Keratinocyte (primary cell): ENCODE measurements at places on chromosomes 1 and 21.

GRCh38 chr1:77768006-77768405 lies 8.4 kb upstream of the USP33 start:
- DNase-seq = no peak

- DNase-seq = no peak
These were observed 486.3 kb downstream of the TTLL7 start for GRCh38 chr1:83512373-83513193.

GRCh38 chr21:33685613-33686197 lies 43.4 kb downstream of the ITSN1 start:
- DNase-seq = no peak

DNA sequence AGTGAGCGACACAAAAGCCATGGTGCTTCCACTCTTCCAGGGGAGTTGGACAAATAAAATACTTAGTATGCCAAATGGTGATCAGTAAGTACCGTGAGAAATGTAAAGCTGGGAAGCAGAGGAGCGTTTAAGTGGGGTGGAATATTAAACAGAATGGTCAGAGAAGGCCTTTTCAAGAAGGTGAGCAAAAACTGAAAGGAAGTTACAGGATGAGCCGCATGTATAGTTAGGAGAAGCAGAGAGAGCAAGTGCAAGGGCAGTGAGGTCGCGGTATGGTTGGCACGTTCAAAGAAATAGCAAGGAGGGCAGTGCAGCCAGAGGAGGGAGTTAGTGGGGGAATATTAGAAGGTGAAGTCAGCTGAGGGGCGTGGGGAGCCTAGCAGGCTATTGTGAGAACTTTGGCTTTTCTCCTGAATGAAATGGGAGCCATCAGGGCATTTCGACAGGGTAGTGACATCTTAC lies 748 bp upstream of the ATP6V0B start:
- DNase-seq = no peak

GRCh38 chr21:38817371-38818324 lies 11.9 kb downstream of the ETS2 start:
- no peak for DNase-seq

DNA sequence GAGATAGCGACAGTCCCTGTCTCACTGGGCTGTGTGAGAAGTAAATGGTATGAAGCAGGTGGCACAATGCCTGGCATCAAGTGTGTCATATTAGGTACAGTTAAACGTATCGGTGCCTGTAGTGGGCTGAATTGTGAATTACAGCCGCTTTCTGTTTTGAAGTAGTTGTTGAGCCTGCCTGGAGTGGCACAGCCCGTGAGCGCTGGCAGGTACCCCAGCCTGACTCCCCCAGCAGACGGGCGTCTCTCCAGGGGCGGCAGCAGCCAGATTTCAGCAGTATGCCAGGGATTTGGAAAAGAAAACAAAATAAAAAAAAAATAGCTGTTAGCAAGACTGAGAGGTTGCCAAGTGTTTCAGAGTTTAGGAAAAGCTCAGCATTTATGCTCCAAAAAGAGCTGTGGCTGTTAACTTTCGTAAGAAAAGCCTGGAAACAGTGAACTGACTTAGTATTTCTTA lies 26.6 kb upstream of the GPR153 start:
- no peak for DNase-seq

DNA sequence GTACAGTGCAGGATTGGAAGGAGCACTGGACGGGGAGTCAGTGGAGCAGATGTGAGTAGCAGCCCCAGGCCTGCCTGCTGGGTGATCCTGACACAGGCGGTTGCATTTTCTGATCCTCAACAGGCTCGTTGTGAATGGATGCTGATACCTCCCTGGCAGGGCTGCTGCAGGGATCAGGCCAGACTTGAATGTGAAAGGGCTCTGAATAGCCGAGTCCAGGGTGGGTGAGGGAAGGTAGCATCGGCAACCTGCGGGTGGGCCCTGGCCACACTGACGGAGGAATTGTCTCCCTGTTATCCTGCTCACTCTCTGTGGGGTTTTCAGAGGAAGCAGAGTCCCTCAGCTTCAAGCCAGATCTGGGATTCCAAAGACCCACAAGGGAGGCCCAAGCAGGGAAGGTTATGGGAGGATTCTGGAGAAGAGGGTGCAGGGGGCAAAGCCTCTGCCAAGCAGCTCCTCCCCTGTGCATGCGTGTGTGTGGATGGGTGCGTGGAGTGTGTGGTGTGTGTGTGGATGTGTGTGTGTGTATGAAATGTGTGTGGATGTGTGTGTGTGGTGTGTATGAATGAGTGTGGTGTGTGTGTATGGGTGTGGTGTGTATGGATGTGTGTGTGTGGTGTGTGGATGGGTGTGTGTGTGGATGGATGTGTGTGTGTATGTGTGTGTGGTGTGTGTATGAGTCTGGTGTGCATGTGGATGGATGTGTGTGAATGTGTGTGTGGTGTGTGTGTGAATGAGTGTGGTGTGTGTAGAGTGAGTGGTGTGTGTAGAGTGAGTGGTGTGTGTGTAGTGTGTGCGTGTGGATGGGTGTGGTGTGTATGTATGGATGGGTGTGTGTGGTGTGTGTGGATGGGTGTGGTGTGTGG lies 100.3 kb downstream of the UBIAD1 start:
- DNase-seq = no peak

DNA sequence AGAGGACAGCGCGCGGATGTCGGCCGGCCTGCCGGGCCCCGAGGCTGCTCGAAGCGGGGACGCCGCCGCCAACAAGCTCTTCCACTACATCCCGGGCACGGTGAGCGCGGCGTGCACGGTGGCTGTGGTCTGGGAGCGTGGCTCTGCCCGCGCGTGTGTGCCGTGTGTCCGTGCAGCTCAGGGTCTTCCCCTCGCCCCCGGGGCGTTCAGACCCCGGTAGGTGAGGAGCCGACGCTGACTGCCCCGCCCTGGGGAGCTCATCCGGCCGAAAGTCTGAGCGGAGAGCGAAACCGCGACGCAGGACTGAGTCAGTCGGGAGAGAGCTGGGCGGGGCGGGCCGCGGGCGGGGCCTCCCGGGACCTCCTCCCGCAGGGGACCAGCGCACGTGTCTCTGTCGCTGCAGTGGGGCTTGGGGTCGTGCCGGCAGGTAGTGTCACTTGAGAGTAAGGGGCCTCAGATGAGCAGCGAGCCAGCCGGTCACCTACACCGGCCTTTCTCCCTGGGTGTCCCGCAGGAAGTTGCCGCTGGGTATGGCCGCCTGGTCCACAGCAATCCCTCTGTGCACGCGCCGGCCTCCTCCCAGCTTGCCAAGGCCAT lies 520 bp downstream of the PLEKHN1 start:
- DNase-seq = no peak

DNA sequence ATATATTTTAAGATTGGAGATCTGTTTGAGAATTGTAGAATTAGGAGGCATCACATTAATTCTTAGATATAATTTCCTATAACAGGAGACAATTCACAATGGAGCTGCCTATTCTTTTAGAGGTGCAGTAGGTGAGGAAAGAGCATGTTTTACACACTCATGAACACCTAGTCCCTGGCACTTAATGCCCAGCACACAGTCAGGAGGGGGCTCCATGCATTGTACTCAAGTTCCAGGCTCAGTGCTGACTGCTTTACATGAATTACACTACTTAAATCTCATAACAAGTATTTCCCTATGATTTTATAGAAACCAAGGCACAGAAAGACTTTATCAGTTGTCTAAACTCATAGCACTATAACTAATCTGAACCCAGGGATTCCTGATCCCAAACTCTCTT lies 360 bp upstream of the GBP3 start:
- DNase-seq = no peak

GRCh38 chr1:93967306-93967705 lies 58.1 kb upstream of the GCLM start:
- DNase-seq = no peak

DNA sequence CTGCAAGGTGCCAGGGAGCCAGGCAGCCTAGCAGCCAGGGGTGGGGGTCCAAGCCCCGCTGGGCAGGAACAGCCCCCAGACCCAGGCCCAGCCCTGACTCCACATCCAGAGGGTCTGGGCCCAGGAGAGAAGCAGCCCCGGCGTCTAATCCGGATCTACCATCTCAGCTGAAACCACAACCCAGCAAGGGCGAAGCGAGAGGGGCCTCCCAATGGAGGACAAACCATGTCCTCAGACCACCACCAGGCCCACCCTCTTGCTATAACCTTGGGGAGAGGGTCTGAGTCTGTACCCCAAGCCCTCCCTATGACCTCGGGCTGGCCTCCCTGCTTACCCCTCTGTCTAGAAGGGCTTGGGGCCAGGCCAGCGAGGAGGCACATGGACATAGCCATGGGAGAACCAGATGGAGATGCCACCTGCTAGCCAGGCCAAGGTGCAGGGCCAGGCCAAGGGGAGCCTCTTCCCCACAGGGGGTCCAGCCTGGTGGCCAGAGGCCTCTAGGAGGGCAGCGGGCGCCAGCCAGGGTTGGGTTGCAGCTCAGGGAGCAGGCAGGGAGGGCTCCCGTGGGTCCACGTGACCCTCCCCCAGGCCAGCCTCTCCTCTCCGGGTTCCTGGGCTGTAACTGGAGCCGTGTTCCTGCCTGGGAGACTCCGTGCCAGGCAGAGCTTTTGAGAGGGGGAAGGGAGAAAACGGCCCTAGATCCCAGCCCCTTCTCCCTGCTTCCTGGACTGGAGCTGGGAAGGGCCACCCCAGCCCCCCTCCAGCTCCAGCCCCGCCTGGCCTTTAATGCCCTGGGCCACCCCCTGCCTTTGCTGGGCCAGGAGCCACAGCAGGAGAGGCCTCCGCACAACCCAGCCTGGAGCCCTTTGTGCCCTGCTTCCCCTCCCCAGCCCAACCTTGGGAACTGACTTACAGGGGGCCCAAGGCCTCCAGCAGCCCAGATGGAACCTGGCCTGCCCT lies 2.5 kb downstream of the WNT9A start:
- DNase-seq = no peak

- DNase-seq = no peak
These were observed 130.4 kb downstream of the HS2ST1 start for GRCh38 chr1:87044840-87045239.

- no peak for DNase-seq
These were observed 51.7 kb upstream of the AJAP1 start for GRCh38 chr1:4602462-4603294.

GRCh38 chr1:171611306-171611705 lies 10.7 kb upstream of the MYOCOS start:
- DNase-seq = no peak

GRCh38 chr1:37035796-37036666 lies 1.7 kb upstream of the GRIK3 start:
- DNase-seq = no peak

DNA sequence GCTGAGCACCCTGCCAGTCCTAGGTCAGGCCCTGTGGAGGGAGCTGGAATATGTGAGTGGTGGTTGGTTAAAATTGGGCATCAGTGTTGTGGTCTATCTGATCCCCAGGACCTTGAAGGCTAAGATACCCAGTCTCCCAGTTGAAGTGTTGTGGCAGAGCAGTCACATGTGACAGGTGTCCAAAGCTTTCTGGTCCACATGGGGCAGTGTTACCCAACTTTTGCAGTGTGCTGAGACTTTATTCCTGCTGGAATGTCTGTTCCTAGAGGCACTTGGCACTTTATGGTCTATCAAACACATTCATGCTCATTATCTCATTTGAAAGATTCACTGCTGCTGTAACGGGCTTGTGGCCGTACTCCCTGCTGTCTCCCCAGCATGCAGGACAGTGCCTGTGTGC lies 21.0 kb upstream of the LORICRIN start:
- DNase-seq = no peak

DNA sequence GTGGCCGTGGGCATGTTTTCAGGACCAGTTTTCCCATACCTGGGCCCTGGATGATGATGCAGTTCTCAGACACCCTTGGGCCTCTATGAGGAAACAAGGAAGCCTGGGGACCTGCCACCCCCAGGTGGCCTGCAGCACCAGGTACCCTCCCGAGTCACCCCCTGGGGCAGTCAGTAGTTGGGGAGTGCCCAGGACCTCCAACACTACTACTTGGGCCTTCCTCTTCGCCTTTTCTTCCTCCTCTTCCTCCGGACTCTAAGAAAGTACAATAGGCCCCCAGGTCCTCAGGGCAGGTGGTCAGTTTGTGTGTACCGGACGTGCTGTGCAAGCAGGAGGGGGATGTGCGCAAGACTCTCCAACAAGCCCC lies 11.9 kb upstream of the SRARP start:
- DNase-seq = no peak

DNA sequence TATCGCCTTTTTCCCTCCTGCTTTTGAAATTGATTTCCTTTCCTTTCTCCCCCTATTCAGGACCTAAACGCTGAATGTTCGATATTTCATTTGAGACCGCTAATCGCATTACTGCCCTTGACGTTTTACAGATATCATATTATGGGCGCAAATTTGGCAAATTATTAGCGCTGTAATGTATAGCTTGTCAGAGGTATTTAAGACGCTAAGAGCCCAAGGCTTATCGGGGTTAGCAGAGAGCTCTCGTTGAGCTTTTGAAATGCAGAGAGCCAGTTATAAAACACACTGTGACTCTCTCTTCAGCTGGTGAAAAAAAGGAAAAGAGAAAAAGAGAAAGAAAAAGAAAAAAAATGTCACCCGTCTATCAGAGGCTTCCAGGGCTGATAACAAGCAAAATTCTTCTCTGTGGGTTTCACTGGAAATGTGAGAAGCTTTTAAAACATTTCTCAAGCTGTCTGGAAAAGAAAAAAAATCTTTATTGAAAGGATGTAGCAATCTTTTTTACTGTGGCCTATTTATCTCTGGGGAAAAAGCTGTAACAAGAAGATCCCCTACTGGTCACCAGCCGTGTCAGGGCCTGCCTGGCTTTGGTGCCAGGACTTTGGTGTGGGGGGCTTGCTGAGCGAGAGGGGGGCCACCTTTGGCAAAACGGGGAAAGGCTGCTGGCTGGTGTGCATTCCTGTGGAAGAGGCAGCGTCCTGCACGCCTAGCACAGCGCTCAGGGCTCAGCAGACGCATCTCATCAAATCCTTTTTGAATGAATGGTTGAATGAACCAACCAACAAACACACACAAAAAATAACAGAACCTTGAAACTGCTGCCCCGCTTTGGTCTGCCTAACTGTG lies 119.8 kb downstream of the RNF220 start:
- no peak for DNase-seq

GRCh38 chr1:50430010-50430405 lies 6.8 kb upstream of the DMRTA2 start:
- no peak for DNase-seq

DNA sequence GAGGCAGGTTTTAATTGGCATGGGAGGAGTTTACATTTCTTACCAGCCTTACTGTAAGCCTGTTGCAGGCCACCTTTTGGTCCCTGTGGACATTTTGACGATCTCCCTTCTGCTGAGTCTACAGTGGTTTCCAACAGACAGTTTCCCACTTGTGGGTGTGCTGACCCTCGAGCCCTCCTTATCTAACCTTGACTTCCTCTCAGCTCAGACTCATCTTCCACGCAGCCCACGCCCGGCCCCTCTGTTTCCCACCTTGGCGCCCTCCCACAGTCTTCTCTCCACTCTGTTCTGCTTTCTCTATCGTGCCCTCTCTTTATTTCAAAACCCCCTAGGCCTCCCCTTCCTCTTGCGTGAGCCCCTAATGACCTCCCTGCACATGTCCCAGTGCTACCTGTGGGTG lies 6.1 kb upstream of the ARL8A start:
- DNase-seq = no peak

DNA sequence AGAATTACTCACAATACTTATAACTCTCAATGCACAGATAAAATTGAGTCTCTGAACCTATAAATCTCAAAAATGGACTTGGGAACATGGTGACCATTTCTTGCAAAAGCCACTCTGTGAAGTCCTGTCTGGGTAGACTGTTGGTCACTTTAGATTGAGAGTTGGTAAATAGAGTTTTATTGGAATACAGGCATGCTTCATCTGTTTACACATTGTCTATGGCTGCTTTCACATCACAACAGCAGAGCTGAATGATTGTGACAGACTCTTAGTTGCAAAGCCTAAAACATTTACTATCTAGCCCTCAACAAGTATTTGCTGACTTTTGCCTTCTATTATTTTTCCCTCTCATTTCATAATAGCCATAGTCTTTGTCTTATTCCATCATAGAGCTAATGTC lies 24.1 kb upstream of the ASPM start:
- DNase-seq = no peak
